ENCODE measurements at places on chromosomes 4 and X. TPM values are rescaled to one million over a fixed set of nuclear protein-coding genes. Genes with fewer than 3 reads are reported as not detected.

The ARAP2 gene
- 10.5 TPM for total RNA-seq

- H3K27me3 ChIP-seq = no peaks in the 10 kb centered on the region
- DNase-seq = no peak
- H3K4me3 ChIP-seq = no peak overlapping the region
- no peaks in the 10 kb centered on the region for H3K4me1 ChIP-seq
- H3K27ac ChIP-seq = no peak overlapping the region
Measured at GRCh38 chr4:105386012-105386411, 87.8 kb downstream of the PPA2 start.

GRCh38 chr4:158993891-158994290 lies 109.0 kb upstream of the RAPGEF2 start:
- no peak for DNase-seq
- no peak overlapping the region for H3K27ac ChIP-seq
- H3K4me1 ChIP-seq = no peaks in the 10 kb centered on the region
- no peaks in the 10 kb centered on the region for H3K36me3 ChIP-seq

The ADGRG2 gene
- 0.30 TPM for total RNA-seq

GRCh38 chr4:98446499-98447375 lies 185.6 kb downstream of the RAP1GDS1 start:
- no peaks in the 10 kb centered on the region for H3K27me3 ChIP-seq
- H3K27ac ChIP-seq = no peak overlapping the region
- H3K4me3 ChIP-seq = no peak overlapping the region
- no peak for DNase-seq
- H3K4me1 ChIP-seq = no peaks in the 10 kb centered on the region
